M059J (cell line): ENCODE measurements at places on chromosomes 16 and 17.

DNA sequence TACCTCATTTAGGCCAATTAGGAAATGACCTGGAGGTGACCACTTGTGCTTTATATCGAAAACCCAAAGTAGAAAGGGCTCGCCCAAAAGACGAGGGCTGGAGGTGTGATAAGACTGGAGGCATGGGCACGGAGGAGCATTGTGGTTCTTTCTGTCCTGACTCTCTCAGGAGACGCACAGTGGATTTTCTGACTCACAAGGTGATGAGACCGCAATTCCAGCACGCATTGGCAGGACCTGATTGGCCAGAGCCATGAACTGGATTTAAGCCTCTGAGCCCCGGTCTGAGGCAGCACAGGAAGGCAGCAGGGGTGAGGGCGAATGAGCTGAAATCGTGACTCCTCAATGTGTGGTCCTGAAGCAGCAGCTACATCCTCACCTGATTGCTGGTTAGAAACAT, 559.1 kb upstream of the SALL1 start:
- peak; percentile 15 for DNase-seq

DNA sequence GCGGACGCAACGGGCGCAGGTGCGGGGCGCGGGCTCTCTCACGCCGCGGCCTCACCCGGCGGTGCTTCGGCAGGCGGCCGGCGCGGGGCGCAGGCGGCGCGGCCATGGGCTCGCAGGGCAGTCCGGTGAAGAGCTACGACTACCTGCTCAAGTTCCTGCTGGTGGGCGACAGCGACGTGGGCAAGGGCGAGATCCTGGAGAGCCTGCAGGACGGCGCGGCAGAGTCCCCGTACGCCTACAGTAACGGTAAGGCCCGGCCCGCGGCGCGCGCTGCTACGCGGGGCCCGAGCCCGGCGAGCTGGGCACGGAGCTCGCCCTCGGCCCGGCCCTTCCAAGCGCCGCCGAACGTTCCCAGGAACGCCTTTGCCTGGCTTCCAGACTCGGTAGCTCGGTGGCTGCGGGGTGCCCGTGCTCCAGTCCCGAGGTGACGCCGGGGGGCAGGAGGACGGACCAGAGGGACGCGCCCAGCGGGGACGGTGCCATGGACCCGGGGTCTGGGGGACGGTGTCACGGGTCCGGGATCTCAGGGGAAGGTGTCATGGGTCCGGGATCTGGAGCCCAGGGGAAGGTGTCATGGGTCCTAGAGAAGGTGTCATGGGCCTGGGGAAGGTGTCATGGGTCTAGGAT, 435 bp downstream of the RAB40C start:
- DNase-seq: peak; percentile 31

DNA sequence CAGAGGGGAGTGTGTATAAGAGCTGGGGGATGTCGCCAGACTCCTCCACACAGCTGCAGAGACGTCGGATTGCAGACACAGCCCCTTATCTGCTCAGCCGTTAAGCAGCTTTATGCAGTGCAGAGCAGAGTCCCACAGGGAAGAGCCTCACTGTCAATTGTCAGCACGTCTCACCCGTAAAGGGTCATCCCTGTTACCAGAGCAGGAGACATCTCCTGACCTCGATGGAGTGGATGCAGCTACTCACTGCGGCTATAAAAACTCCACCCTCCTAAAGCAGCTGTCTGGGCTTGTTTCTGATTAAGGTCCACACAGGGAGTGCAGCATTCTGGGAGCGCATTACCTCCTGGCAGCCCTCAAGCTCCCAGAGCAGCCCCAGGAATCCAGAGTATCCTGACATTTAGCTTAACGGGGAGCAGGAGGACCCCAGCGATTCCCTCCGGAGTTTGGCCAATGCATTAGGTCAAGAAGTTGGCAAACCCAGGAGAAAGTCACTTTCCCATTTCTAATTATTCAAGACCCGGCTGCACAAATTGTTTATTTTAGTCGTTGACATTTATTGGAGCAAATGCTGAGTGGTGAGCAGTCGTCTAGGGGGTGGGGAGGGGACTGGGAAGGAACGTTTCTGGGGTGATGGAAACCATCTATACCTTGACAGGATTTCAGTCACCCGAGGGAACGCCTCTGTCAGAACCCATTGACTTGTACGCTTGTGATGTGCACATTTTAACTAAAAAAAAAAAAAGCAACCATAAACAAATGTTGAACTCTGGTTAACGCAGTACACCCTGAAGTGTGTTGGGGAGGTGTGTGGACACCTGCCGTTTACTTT, 100.0 kb upstream of the ZNF469 start:
- DNase-seq: no peak

- peak; percentile 72 for DNase-seq
Measured at GRCh38 chr17:67475161-67475937, 98.3 kb downstream of the PITPNC1 start.

- no peak for DNase-seq
Measured at GRCh38 chr17:67531291-67531690, 154.2 kb downstream of the PITPNC1 start.

DNA sequence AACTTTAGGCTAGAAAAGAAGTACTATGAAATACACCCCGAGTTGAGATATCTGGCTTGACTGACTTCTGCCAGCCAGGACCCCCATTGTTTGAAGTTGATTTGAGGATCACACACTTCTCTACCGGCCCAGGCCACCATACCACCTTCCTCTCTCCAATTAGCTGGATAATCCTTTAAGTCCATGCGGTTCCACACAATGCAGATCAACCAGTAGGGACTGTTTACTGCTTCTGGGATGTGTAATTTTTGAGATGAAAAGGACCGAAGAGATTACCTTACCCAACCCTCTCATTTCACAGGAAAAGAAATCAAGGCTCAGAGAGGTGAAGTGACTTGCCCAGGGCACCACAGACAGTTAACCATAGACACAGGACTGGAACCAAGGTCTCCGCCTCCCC, 20.5 kb downstream of the ERN1 start:
- DNase-seq: no peak

DNA sequence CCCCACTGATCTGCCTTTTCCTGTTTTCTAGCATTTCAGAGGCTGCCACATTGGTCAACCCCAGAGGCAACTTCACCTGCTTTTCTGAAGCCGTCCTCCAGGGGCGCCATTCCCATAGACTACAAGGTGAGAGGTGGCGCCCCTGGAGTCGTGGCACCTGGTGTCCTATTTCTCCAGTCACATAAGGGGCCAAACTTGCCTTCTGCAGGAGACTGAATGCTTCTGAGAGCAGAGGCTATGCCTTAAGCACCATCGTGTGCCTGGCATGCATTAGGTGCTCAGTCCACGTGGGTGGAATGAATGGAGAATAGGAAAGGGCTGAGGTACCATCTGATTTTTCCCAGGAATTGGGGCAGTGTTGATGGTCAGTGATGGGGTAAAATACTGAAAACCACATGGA, 164.8 kb downstream of the HAPSTR1 start:
- peak; percentile 25 for DNase-seq

DNA sequence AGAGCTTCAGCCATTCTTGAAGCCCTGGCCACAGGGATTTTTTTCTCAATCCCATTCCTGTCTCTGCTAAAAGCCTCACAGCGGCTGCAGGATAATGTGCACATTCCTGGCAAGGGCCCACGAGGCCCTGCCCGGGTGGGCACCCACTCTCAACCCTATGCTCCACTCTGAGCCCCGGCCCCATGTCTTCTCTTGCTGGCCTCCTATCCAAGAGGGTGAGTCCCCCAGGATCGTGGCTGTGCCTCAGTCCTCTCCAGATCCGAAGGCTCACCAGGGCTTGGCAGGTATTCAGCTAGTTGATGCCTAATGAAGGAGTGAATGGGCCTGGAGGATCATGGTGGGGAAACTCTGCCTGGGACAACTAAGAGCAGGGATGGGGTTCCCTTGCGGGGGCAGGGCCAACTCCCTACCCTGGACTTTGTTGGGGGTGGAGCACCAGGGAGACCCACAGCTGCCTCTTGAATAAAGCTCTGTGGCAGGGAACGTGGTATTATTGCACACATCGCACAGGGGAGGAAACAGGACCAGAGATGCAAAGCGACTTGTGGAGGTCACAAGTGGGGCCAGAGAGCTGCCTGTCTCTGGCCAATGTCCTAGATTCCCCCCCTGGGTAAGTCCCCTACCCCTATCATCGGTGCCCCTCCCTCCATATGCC, 5.4 kb downstream of the ARHGAP27 start:
- DNase-seq: no peak

GRCh38 chr17:77214328-77214727, 73.6 kb downstream of the SEC14L1 start:
- no peak for DNase-seq

DNA sequence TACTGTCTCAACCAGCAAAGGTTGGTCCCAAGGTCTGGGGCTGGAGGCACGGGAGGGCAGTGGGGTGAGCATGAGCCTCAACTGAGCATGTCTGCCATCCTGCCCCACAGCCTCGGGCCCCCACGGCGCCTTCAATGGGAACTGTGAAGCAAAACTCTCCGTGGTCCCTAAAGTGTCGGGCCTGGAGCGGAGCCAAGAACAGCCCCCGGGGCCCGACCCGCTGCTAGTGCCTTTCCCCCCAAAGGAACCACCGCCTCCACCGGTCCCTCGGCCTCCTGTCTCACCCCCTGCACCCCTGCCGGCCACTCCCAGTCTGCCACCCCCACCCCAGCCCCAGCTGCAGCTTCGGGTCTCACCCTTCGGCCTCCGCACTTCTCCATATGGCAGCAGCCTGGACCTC, 4.2 kb downstream of the FBRS start:
- no peak for DNase-seq

- DNase-seq: no peak
Measured at GRCh38 chr17:80738020-80738808, 193.6 kb downstream of the RPTOR start.

DNA sequence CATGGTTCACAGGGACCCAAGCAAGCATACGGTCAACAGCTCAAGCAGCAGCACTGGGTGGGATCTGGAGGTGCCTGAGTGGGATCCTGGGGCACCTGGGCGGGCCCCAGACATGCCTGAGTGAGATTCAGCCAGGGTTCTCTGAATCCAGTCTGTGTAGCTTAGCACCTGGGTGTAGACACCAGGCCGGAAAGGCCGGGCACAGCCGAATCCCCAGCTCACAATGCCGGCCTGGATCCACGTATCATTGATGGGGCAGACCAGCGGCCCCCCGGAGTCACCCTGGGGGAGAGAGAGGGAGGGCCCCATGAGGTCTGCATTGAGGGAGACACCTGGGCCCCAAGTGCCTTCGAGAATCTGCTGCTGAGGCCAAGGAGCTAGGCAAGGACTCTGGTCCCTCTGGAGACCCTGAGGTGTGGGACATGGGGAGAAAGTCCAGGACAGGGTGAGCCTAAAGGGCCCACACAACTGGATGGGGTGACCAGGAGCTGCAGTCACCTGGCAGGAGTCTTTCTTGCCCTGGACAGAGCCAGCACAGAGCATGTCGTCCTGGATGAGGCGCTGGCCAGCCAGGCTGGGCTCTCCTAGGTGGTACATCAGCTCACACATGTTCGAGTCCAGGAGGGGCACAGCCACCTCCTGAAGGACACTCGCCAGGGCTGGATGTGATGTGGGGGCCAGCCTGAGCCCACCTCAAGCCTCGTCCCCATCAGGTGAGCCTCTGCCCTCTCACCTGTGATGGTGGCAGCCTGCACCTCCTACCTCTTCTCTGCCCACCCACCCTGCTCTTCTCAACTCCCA, 9.7 kb downstream of the ZG16B start:
- no peak for DNase-seq

- DNase-seq: no peak
Measured at GRCh38 chr17:46000757-46001156, 1.7 kb downstream of the STH start.

DNA sequence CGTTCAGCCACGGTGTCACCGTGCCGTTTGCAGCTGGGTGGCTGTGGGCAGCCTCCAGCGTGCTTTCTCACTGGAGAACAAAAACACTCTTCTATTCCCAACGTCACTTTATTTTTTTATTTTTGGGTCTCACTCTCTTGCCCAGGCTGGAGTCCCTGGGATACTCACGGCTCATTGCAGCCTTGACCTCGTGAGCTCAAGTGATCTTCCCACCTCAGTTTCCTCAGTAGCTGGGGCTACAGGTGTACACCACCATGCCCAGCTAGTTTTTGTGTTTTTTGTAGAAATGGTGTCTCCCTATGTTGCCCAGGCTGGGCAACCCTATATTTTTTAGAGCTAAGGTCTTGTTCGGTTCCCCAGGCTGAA, 34.4 kb upstream of the ZC3H18 start:
- no peak for DNase-seq

DNA sequence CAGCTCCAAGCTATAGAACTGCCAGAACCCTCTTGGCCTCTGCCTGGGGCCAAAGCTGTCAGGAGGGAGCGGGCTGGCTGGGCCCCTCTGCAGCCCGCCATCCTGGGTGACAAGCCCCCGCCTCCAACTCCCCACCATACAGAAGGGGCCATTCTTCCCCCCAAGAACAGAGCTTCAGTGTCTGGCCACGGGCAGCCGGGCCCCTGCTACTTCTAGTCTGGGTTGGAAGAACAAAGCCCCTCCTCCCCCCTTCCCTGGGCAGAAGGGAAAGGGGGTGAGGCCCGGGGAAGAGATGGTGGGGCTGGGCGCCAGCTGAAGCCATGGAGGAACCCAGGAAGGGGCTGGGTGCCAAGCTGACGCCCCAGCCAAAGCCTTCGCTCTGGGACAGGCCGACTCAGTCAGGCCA, 9.0 kb downstream of the NAT9 start:
- DNase-seq: no peak

- no peak for DNase-seq
Measured at GRCh38 chr16:50539053-50539695, 9.0 kb upstream of the NKD1 start.

DNA sequence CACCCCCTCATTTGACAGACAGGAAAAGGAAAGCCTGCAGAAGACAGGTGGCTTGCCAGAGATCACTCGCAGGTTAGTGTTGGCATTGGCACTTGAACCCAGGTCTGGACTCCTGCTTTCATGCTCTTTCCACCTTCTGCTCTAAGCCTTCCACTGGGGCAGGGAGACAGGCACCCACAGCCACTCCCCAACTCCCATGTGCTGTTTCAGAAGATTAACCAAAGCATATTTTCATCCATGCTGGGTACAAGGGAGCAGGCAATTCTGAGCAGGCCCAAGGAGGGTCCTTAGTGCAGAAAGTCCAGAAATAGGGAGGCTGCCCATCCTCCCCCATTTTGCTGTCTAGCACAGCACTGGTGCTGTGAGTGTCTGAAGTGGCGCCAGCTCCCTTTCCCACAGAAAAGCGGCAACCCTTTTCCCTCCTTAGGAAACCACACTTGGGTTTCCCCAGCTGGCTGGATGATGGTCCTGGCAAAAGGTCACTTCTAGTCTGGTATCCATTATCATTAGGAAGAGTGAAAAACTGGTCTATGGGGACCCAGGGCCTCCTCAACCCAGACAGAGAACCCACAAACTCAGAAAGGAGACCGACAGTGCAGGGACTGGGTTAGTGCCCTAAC, 2.0 kb upstream of the CAVIN1 start:
- DNase-seq: peak; percentile 65

DNA sequence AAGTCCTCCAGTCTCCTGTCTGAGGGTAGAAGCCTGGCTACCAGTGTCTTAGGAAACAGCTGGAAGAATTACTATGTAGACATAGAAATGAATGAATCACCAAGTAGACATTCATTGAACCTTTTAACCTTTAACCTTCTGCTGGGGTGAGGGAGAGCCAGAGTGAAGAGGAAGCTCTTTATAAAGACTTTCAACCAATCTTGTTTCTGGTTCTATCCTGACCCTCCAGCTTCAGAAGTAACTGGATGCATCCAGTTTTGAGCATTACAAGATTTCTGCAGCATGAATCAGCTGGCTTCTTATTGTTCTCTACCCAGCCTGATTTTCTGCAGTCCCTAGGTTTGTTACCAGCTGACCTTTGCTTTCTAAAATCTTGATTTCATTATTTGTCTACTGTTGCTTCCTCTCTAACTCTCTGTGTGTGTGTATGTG, 8.5 kb downstream of the TEKT1 start:
- DNase-seq: peak; percentile 78
